ENCODE measurements at places on chromosomes 6 and 20.
A peak's percentile ranks its signal among the peaks of the same experiment; 100 is the strongest.

GRCh38 chr20:34171640-34172039 is 59.6 kb upstream of the EIF2S2 start:
- no peak for DNase-seq

- no peak for DNase-seq
These were observed 1.3 kb upstream of the LRFN2 start for GRCh38 chr6:40588480-40588879.

GRCh38 chr6:11201772-11202512 is 30.5 kb downstream of the NEDD9 start:
- DNase-seq, result no peak

GRCh38 chr6:102582569-102582968 is 1189.1 kb downstream of the GRIK2 start:
- DNase-seq, result no peak

GRCh38 chr6:52546678-52547077 is 30.2 kb downstream of the TRAM2 start:
- peak; percentile 36 for DNase-seq

GRCh38 chr6:144588697-144589325 is 303.7 kb downstream of the UTRN start:
- no peak for DNase-seq

GRCh38 chr20:57065646-57066045 is 200.8 kb downstream of the BMP7 start:
- no peak for DNase-seq

DNA sequence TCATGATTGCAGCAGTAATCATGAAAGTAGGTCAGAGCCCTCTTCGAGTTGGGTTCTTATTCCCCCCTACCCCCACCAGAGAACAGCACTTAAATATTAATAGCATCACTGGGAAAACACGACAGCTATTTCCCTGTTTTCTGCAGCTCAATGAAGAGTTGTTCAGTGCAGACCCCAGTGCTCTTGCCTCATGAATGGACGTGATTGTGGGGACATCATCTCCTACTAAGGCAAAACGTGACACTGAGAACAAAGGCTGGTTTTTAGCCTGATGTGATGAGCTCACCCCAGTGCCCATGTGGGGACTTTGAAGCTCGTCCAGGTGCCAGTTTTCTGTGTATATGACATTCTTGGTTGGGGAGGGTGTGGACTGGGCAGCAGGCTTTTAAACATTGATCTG is 105.9 kb downstream of the SLC35F1 start:
- DNase-seq, result no peak

- DNase-seq, result no peak
These were observed 57.8 kb upstream of the EDN1 start for GRCh38 chr6:12232339-12232738.

DNA sequence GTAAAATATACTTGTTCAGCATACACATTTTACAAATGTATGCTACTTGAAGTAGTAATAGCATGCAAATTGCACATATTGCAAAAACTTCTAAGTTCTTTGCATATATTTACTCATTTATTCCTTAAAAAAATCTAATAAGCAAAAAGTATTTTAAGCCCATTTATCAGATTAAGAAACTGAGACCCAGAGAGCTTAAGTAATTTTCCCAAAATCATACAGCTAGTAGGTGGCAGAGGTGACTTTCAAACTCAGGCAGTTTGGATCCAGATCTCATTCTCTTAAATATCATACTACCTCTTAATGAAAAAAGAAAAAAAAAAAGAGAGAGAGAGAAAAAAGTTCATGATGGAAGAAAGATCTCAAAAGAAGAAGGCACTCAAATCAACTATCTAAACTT is 157.9 kb downstream of the RPS12 start:
- DNase-seq, result no peak

GRCh38 chr20:23637282-23638221 is at the start of gene CST3:
TSS of gene CST3 (minus strand) at chr20:23637955. CDS start at chr20:23637862, 93 bp downstream.
- no peak for DNase-seq

DNA sequence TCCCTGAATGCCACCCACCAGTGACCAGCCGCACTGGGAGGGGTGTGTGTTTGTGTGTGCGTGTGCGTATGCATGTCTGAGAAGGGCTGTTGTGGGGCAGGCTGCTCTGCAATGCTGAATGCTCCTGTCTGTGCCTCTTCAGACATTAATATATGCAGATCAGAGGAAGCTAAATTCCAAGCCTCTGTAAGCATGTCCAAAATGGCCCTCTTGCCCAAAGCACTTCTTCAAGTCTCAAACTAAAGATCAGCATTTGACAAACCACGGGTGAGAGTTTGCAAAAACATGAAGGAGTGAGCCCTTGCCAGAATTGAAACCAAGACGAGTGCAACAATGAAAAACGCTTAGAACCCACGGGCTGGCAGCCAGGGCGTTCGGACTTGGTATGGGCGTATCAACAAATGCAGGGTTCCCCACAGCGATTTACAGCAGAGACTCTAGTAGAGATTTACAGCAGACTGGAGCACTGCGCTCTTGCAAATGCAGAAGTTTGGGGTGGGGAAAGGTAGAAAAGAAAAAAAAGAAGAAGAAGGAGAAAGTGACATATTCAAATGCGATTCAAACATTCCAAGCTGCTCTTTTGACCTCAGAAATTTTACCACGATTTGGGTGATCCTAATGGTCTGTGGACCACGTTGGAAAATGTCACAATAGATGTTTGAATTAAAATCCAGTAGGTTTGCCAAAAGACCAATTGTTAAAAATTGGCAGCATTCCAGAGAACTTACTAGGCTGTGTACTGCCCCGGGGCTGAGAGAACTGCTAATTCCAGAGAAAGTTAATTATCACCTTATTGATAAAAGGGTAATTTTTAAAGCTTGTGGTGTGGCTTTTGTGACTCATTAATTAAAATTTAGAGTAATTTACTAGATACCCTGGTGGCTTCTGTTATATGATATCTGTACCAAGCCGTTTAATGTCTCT is 3.5 kb downstream of the SCML4 start:
- DNase-seq, result no peak

Measured in OCI-LY7 (cell line).